ENCODE measurements at places on chromosomes 6 and 20.

GRCh38 chr6:34200340-34200971 is 36.2 kb upstream of the HMGA1 start:
- DNase-seq, result no peak

DNA sequence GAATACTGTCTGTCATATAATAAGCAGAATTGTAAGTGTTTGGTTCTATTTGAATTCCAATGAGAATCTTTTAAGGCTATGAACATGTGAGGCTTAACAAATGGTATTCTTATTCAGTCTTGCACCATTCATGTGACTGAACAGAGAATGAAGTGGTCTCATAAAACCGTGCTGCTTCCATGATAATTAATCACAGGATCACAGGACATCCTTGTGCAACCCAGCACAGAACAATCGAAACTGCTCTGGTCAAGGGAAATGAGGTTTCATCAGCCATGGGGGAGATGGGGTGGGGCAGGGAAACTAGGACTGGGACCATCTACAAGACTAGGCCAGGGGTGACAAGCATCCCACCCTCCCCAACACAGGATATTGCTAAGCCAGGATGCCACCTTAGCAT is 6.0 kb downstream of the PPIL6 start:
- no peak for DNase-seq

- no peak for DNase-seq
Measured at GRCh38 chr6:44457596-44457995, 70.1 kb downstream of the CDC5L start.

- no peak for DNase-seq
Measured at GRCh38 chr20:41198443-41198842, 61.1 kb downstream of the PLCG1 start.

DNA sequence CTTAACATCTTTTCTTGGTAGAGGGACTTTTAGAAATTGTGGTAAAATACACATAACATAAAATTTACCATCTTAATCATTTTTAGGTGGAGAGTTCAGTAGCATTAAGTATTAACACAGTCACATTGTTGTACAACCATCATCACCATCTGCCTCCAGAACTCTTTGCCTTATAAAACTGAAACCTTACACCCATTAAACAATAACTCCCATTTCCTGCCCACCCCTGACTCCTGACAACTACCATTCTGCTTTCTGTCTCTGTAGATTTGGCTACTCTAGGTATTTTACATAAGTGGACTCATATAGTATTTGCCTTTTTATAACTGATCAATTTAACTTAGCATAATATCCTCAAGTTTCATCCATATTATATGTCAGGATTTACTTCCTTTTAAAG is 88.7 kb downstream of the ZHX3 start:
- no peak for DNase-seq

- no peak for DNase-seq
Measured at GRCh38 chr6:122715725-122716124, 63.8 kb upstream of the FABP7 start.

DNA sequence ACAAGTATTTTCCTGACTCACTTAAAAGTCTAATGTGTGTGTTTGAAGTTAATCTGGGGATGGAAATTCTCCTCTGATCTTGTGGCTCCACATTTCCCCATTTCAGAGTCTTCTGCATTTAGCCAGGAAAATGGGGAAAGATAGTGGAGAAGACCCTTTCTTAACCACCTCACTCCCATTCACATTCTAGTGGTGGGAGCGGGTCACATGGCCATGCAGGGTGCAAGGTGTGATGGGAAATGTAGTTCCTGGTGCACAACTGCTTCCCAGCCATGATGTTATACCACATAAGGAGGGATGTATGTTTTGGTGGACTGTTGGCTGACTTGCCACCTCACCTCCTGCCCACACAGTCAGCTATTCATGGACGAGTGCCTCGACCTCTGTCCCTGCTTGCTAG is 61.8 kb downstream of the BANF2 start:
- no peak for DNase-seq

DNA sequence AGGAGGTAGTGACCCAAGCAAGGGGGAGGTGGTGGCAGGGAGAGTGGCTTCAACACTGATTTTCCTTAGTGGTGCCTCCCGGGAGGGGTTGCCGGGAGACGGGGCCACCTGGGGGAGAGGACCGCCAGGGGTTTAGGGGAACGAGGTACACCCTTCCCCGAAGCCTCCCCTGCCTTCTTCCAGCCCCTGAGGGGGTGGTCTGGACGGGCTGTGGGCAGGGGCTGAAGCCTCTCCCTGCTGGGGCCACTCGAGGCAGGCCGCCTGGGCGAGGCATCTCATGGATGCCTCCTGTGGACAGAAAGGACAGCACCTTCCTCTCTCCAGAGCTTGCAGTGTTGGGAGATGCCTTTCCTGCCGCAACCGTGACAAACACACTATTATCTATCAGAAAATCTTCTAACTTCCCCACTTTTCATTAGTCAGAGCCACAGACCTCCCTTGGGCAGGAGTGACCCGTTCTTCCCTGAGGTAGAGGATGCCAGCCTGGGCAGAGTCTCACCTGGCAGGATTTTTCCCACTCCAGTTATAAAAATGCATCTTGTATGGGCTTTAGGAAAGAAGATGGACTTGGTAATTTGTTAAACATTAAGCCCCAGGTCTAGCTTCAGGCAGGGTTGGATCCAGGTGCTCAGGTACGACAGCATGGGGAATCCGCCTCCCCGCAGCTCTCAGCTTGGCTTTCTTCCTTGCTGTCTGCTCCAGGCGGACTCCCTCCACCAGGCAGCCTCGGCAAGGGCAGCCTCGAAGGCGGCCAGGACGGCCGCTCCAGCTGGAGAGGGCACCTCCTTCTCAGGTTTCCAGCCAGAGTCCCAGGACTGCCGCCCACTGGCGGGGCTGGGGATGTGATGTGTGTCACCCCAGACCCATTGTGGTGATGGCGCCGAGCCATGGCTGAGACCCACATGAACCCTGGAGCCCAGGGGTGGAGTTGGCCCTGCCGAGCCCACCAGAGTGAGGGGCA is 11.0 kb downstream of the HRH3 start:
- no peak for DNase-seq

- DNase-seq, result no peak
Measured at GRCh38 chr6:146410851-146411595, 132.6 kb upstream of the RAB32 start.

DNA sequence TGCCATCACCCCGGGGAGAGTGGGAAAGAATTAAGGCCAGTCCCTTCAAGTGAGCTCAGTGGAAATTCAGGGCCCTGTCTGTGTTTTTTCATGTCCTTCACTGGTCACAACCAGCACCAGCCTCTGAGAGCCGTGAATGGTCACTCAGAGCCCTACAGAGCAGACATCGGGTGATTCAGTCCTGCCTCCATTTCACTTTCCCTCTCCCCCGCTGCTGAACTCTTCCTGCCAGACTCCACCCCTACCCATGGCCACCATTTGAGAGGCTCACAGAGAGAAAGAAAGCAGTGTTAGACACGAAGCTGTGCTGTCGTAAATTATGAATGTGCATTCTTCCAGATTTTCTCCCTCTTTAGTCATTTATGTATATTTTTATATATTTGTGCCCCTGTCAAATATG is 5.4 kb downstream of the R3HDML start:
- no peak for DNase-seq

GRCh38 chr20:51139891-51140290 is 117.0 kb upstream of the KCNG1 start:
- no peak for DNase-seq

GRCh38 chr20:64181391-64181790 is 17.1 kb downstream of the MYT1 start:
- DNase-seq, result no peak

Data from stimulated activated naive CD8-positive, alpha-beta T cell treated with anti-CD3 and anti-CD28 coated beads, Interleukin-15, amount 100 ng/mL, for 72 hours (primary cell).